ENCODE measurements at places on chromosomes 2 and 18.

- DNase-seq, result no peak
These were observed 13.9 kb downstream of the PCBP1 start for GRCh38 chr2:70101174-70101573.

DNA sequence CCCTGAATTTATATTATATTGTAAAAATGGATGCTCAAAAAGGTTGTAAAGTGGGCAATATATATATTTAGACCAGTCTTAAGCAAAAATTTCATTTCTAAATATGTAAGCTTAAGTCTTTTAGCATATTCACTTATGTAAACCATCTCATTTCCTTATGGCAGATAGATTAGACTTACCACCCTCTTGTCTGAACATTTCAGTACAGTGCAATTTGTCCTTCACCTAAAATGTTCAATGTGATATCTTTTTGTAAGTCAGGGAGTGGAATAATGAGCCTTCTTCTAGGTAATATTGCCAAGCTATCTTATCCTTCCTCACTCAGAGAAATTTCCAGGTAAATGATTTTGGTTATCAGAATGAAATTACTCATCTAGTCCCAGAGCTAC is 92.3 kb downstream of the KLF7 start:
- no peak for DNase-seq

DNA sequence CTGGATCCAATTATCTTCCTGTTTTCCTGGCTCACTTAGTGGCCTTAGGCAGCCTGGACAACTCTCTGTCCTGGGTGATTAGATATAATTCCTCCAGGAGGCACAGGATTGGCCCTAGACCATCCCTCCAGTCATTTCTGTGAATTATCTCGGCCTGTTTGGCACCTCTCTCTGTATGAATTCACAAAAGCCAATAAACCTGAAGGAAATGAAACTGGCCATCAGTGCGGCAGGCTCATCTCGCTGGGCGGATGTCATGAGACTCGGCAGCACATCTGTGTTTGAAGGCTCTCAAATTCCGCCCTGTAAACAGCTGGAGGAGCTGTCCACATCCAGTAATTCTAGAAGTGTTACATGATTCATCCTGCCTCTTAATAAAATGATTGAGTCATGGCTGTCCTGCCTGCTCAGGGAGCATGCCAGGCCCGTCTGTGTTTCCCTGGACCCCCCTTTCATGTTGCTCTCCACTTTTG is 38.6 kb downstream of the ACOXL start:
- DNase-seq, result no peak

DNA sequence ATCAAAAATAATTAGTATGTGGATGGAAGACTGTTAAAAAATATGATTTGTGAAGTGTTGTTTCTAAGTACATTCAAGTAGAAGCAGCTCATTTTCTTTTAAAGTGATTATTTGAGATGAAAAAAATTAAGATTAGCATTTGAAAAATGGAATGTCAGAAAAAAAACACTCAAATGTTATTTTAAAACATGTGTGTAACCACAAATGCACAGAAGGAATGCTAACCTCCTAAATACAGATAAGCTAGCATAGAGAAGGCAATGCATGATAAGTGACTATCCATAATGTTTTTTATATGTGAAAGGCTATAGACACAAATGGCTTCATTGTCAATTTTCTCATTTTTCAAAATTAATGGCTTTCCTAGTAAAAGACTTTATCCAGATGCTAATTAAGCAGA is 198.9 kb downstream of the NYAP2 start:
- DNase-seq, result no peak

Data from iPS DF 19.7 (cell line).